Type B pancreatic cell (in vitro differentiated cells): ENCODE measurements at places on chromosomes 1 and 21.

DNA sequence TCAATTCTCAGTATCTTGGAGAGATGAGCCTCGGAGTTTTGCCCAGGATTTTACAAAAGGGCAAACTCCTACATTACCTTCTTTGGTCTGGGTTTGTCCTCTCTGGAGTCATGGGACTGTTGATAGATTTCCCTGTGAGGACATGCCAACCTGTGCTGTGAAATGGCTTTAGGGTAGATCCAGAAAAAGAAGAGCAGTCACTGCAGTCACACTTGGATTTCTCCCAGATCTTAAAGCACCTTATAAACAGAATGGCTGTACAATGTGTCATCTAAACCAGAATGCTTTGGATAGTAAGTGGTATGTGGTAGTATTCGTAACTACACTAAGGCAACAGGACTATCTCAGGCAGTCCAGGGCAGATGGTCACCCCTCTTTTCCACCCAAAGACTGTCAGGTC, 1.9 kb upstream of the CSRP1 start:
- no peaks in the 10 kb centered on the region for H3K27me3 ChIP-seq
- DNase-seq = no peak
- no peak overlapping the region for H3K4me3 ChIP-seq
- H3K27ac ChIP-seq = peak overlapping the region; percentile 58
- no peaks in the 10 kb centered on the region for H3K36me3 ChIP-seq
- peaks cover 44% of the 10 kb centered on the region for H3K4me1 ChIP-seq

GRCh38 chr1:85580872-85581801, 576 bp downstream of the CCN1 start:
- peak; percentile 90 for DNase-seq
- H3K4me3 ChIP-seq = peak overlapping the region; percentile 97
- peaks cover 41% of the 10 kb centered on the region for H3K4me1 ChIP-seq
- H3K27ac ChIP-seq = peak overlapping the region; percentile 99
- peaks cover 56% of the 10 kb centered on the region for H3K27me3 ChIP-seq
- peaks cover 21% of the 10 kb centered on the region for H3K36me3 ChIP-seq

DNA sequence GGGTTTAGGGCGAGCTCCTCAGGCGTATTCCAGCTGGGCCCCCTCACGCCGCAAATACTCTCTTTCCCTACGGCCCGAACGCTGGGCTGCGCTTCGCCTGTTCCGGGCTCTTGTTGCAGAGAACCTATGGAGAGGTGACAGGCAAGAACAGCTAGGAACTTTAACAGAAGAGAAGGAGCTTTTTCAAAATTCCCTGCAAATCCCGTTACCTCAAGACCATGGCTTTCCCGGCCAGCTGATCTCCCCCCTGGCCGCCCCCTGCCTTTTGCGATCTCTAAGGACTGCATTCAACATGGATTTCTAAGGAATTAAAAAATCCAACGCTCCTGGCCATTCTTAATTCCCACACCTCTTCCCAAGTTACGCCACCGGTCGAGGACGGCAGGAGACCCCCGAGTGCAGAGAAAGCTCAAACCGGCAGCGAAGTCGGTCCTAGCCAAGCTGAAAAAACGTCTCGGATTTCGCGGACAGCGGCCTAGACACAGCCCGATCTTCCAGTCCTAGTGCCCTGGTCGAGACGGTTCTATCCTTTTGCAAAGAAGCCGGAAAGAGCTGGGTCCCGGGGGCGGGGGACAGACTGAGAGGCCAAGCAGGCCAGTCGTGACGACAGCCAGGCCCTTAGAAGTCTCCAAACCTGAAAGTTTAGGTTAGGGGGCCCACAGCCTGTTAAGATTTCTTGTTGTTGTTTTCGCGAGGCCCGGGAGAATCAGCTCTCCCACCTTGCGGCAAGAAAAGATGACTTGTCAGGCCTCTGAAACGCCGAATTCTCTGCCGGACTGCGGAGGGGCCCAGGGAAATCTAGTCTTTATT, 1.1 kb upstream of the TBX15 start:
- H3K4me3 ChIP-seq = peak overlapping the region; percentile 85
- no peak for DNase-seq
- peaks cover 97% of the 10 kb centered on the region for H3K27me3 ChIP-seq
- peaks cover 3% of the 10 kb centered on the region for H3K36me3 ChIP-seq

- H3K4me1 ChIP-seq = no peaks in the 10 kb centered on the region
- DNase-seq = no peak
- no peak overlapping the region for H3K4me3 ChIP-seq
- no peak overlapping the region for H3K27ac ChIP-seq
- no peaks in the 10 kb centered on the region for H3K27me3 ChIP-seq
Observed at GRCh38 chr1:210747112-210747511, 386.8 kb downstream of the KCNH1 start.

- no peak overlapping the region for H3K4me3 ChIP-seq
- H3K4me1 ChIP-seq = no peaks in the 10 kb centered on the region
- H3K27me3 ChIP-seq = peaks cover 10% of the 10 kb centered on the region
- H3K27ac ChIP-seq = no peak overlapping the region
Observed at GRCh38 chr1:228122921-228123441, 13.9 kb upstream of the MRPL55 start.

- peaks cover 9% of the 10 kb centered on the region for H3K36me3 ChIP-seq
- H3K4me1 ChIP-seq = peaks cover 12% of the 10 kb centered on the region
- no peak for DNase-seq
- H3K27me3 ChIP-seq = no peaks in the 10 kb centered on the region
- peak overlapping the region; percentile 62 for H3K27ac ChIP-seq
Observed at GRCh38 chr1:58824753-58825389, 41.0 kb upstream of the JUN start.

- H3K4me3 ChIP-seq = no peak overlapping the region
- H3K27ac ChIP-seq = no peak overlapping the region
Observed at GRCh38 chr21:29078869-29079767, 5.7 kb upstream of the CCT8 start.

DNA sequence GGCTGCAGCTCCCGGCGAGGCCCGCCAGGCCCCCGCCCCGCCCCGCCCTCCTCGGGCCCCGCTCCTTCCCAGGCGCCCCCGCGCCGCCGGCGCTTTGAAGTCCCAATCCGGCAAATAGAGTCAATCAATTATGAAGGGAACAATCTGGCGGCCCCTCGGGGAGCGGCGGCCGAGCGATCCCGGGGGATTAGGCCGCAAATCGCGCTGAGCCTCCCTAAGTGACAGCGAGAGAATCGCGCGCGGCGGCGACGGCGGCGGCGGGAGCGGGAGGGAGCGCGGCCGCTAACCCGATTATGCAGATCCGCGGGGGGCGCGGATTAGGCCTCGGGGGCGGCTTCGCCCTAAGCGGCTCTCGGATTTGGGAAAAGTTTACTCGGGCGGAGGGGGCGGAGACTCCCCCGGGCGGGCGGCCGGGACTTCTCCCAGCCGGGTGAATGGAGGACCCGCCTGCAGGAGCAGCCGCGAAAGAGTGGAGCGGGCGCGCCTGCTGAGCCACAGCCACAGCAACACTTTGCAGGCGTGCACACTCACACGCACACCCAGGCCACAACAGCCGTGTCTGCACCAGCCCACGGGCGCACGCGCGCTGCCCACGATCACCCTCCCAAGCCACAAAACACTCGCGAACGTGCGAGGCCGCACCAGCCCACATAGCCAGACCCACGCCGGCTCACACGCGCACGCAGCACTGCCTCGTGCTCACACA, 23.0 kb upstream of the DMBX1 start:
- peak overlapping the region; percentile 82 for H3K4me3 ChIP-seq
- no peak for DNase-seq
- peaks cover 5% of the 10 kb centered on the region for H3K4me1 ChIP-seq
- peaks cover 88% of the 10 kb centered on the region for H3K27me3 ChIP-seq
- H3K36me3 ChIP-seq = no peaks in the 10 kb centered on the region

DNA sequence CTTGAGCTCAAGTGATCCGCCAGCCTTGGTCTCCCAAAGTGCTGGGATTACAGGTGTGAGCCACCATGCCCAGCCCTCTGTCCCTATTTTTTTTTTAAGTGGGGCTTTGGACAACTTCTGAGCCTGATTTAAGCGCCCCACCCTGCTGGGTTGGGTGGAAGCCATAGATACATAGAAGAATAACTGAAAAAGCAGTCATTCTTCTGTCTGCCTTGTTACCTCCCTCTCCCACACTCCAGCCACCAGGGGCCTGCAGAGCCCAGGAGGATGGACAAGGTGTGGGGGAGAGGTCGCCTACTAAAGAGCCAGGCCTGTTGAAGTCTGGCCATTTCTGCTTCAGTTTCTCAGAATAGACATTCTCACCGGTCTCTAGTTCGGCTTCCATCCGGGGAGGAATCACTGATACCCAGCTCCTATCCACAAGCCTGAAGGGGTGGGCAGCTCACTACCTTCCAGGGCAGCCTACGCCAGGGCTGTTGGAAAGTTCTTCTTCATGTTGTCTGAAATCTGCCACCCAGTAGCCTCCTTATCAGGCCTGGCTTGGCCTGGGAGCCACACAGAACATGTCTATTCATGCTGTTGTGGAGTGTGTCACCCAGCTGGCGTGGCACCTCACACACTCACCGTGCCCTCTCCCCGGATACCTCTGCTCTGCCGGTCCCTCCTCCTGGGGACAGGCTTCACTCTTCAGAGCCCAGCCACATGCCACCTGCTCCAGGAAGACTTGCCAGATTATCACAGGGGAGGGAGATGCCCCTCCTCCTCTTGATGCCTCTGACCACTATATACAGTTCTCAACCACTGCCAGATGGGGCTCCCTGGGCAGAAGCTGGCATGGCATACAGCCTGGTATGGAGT, 27.7 kb downstream of the KNCN start:
- H3K27me3 ChIP-seq = peaks cover 82% of the 10 kb centered on the region
- H3K4me1 ChIP-seq = peaks cover 30% of the 10 kb centered on the region
- H3K4me3 ChIP-seq = no peak overlapping the region
- no peaks in the 10 kb centered on the region for H3K36me3 ChIP-seq

DNA sequence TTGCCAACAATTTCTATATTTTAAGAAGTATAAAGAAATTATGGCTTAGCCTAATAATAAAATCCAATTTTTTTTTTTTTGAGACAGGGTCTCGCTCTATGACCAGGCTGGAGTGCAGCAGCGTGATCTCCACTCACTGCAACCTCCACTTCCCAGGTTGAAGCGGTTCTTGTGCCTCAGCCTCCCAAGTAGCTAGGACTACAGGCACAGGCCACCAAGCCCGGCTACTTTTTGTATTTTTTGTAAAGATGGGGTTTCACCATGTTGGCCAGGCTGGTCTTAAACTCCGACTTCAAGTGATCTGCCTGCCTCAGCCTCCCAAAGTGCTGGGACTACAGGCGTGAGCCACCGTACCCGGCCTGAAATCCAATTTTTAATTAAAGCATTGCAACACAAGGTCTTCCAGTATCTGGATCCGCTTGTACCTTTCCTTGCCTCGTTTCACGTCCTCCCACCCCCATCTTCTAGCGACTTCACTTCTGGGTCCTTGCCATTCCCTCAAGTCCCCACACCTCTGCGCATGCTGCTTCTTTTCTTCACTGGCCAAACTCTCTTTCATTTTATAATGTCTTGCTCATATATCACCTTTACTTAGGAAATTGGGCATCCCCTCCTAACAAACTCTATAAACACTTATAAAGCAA, 2.3 kb downstream of the FUBP1 start:
- peak overlapping the region; percentile 79 for H3K27ac ChIP-seq
- H3K4me3 ChIP-seq = peak overlapping the region; percentile 85
- peaks cover 32% of the 10 kb centered on the region for H3K4me1 ChIP-seq
- no peak for DNase-seq
- H3K27me3 ChIP-seq = no peaks in the 10 kb centered on the region
- H3K36me3 ChIP-seq = peaks cover 28% of the 10 kb centered on the region

- H3K27me3 ChIP-seq = no peaks in the 10 kb centered on the region
- peaks cover 3% of the 10 kb centered on the region for H3K4me1 ChIP-seq
- no peak overlapping the region for H3K4me3 ChIP-seq
- no peak for DNase-seq
- peaks cover 27% of the 10 kb centered on the region for H3K36me3 ChIP-seq
Observed at GRCh38 chr1:85665932-85666331, 42.3 kb downstream of the ZNHIT6 start.

- DNase-seq = no peak
- no peaks in the 10 kb centered on the region for H3K4me1 ChIP-seq
- H3K4me3 ChIP-seq = no peak overlapping the region
- no peak overlapping the region for H3K27ac ChIP-seq
- peaks cover 39% of the 10 kb centered on the region for H3K27me3 ChIP-seq
Observed at GRCh38 chr1:212680680-212681389, 18.8 kb downstream of the BATF3 start.

DNA sequence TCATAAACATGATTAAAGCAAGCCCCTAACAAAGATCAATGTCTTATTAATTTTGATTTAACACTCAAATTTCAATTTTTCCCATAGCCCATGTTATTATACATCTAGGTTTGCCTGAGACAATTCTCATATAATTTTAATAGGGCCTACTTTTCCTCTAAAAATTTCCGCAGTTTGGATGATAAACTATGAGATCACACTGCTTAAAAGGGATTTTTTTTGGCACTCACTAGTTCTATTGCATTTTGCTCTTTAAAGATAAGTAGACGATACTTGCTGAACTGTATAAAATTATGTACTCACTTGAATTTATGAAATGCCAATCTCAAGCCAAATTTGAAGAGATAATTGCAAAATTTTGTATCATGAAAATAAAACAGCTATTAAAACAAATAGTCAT, 480.4 kb upstream of the ZRANB2 start:
- no peaks in the 10 kb centered on the region for H3K4me1 ChIP-seq
- no peak for DNase-seq
- H3K27me3 ChIP-seq = no peaks in the 10 kb centered on the region
- H3K36me3 ChIP-seq = no peaks in the 10 kb centered on the region
- no peak overlapping the region for H3K4me3 ChIP-seq

DNA sequence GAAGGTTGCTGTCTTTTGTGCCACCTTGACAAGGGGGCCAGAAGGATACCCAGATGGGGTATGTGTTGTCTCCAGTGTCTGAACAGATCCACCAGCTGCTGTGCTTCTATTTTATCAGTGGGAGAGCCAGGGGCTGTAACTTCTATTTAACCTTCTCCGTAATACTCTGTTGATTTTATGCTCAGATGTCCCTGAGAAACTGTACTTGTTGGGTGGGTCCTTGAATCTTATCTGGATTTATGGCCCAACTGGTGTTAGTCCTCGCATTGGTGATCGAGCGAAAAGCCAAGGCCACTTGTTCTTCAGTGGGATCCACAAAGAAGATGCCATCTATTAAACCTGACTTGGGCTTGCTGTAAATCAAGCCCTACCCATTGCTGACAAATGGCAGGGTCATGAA, 56.4 kb downstream of the ST6GALNAC3 start:
- no peak overlapping the region for H3K27ac ChIP-seq
- no peak overlapping the region for H3K4me3 ChIP-seq
- no peak for DNase-seq
- H3K4me1 ChIP-seq = peaks cover 18% of the 10 kb centered on the region

- DNase-seq = no peak
- no peaks in the 10 kb centered on the region for H3K36me3 ChIP-seq
- no peak overlapping the region for H3K27ac ChIP-seq
- no peaks in the 10 kb centered on the region for H3K27me3 ChIP-seq
- H3K4me1 ChIP-seq = peaks cover 11% of the 10 kb centered on the region
Observed at GRCh38 chr1:7369866-7370265, 401.2 kb upstream of the VAMP3 start.

DNA sequence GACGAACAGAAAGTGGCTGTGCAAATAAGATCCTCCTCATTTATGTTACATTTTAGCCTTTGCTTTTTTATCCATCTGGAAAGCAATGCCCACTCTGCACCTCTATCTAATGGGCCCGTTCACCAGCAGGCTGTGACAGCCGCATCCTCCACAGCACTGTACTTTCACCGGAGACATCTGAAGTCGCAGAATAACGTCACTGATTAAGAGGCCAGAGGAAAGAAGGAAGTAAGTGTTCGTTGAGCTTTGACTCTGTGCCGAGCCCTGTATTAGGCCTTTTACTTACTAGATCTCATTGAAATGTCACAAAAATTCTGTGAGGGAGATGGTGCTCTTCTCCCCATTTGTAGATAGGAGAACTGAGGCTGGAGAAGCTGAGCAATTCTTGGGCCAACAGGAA, 62.3 kb downstream of the KAZN start:
- H3K27me3 ChIP-seq = no peaks in the 10 kb centered on the region
- H3K4me1 ChIP-seq = peaks cover 12% of the 10 kb centered on the region
- H3K27ac ChIP-seq = no peak overlapping the region
